ENCODE measurements at places on chromosomes 1 and 21.

DNA sequence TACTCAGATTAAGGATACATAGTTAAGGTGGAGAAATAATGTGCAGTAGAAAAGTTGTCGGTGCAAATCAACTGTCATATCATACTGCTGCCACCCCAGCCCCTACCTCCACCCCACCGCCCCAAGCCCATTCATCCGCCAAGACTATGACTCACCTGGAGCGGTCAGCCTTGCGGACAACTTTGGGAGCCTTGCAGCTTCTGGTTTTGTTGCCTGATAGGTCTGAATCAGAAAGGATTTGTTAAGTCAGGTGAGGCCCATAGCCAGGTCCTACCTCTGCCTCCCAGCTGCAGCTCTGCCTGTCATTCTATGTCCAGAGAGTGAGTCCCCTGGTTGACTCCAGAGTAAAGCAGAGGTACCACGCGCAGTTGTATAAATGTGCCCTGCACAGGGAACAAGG, 12.6 kb downstream of the C1orf162 start:
- H3K4me1 ChIP-seq, result peaks cover 11% of the 10 kb centered on the region
- H3K4me3 ChIP-seq, result no peak overlapping the region
- no peaks in the 10 kb centered on the region for H3K27me3 ChIP-seq
- H3K27ac ChIP-seq, result no peak overlapping the region
- H3K36me3 ChIP-seq, result no peaks in the 10 kb centered on the region

DNA sequence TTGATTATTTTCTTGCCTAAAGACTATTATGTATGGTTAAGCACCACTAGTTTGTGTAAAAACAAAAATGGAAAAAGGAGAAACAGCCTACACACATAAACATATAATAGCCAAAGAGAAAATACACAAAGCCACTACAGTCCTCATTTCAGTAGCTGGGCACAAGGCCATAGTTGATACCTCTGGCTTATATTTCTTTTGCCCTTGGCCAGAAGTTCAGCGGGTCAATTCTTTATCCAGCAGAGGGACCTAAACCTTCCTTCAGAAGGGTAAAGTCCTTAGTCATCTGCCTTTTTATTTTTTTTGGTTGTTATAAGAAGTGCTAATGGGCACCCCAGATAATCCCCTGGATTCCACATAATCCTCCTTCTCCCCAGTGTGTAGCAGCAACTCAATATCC, 134.1 kb downstream of the PIGK start:
- no peak overlapping the region for H3K27ac ChIP-seq
- no peaks in the 10 kb centered on the region for H3K27me3 ChIP-seq
- no peaks in the 10 kb centered on the region for H3K4me1 ChIP-seq
- no peak for DNase-seq
- no peaks in the 10 kb centered on the region for H3K36me3 ChIP-seq

DNA sequence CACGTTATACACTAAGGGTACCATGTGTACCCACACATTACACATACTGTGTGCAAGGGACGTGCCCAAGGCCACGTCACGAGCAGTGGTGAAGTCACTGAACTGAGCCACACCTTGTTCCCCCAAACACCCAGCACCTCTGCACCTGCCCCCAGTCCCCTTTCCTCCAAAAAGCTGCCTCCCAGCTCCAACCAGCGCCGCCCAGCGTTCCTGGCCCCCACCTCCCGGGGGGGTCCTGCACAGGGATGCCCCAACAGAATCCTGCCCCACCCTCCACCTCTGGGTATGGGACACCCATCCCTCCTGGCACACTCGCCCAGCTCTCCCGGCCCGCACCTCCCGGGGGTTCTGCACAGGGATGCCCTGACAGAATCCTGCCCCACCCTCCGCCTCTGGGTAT, 54.1 kb downstream of the CHD5 start:
- H3K27me3 ChIP-seq, result no peaks in the 10 kb centered on the region
- H3K36me3 ChIP-seq, result no peaks in the 10 kb centered on the region
- no peak overlapping the region for H3K4me3 ChIP-seq
- no peak overlapping the region for H3K27ac ChIP-seq

DNA sequence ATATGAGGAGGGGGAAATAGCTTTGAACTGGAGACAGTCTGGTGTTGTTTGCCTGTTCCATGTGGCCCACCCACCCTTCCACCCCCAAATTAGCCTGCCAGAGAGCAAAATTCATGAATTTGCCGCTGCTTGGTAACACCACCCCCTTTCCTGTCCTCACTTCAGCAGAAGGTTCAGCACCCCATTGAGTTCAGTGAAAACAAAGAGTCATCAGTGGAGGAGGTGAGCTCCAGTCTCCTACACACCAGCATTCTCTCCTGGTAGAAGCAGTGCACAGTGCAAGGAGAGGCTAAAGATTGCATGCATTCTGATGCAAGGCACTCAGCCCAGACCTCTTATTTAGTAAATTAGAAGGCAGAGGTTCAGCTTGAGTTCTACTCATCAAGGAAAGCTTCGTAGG, 99.7 kb upstream of the DYNLT5 start:
- H3K4me3 ChIP-seq, result no peak overlapping the region
- no peaks in the 10 kb centered on the region for H3K4me1 ChIP-seq
- DNase-seq, result no peak
- H3K36me3 ChIP-seq, result no peaks in the 10 kb centered on the region
